Stimulated activated CD8-positive, alpha-beta memory T cell treated with anti-CD3 and anti-CD28 coated beads, Interleukin-4, amount 100 ng/mL, for 48 hours (primary cell): ENCODE measurements at places on chromosomes 4 and X.

- no peak for DNase-seq
These were observed 321.3 kb downstream of the TMA16 start for GRCh38 chr4:163815776-163816175.

GRCh38 chr4:16194214-16194613 is 32.1 kb downstream of the TAPT1 start:
- no peak for DNase-seq

DNA sequence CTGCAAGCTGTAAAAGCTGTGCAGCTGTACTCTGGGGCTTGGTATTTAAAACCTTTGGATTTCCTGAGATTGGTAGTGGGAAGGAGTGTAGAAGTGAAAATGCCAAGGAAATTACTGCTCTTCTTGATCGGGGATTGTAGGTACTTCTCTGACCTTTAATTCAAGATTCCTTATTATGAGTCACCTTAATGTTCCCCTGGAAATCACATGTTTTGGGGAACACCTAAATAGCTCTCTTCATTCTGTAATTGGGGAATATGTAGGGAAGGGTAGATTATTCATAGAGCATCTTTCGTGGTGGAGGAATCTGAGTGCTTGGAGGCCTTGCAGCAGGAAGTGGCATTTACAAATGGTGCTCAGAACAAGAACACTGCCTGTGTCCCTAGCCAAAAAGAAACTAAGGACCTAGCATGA is 137.8 kb downstream of the UCHL1 start:
- DNase-seq: no peak

- no peak for DNase-seq
These were observed 57.0 kb upstream of the RAP1GDS1 start for GRCh38 chr4:98204236-98204553.

DNA sequence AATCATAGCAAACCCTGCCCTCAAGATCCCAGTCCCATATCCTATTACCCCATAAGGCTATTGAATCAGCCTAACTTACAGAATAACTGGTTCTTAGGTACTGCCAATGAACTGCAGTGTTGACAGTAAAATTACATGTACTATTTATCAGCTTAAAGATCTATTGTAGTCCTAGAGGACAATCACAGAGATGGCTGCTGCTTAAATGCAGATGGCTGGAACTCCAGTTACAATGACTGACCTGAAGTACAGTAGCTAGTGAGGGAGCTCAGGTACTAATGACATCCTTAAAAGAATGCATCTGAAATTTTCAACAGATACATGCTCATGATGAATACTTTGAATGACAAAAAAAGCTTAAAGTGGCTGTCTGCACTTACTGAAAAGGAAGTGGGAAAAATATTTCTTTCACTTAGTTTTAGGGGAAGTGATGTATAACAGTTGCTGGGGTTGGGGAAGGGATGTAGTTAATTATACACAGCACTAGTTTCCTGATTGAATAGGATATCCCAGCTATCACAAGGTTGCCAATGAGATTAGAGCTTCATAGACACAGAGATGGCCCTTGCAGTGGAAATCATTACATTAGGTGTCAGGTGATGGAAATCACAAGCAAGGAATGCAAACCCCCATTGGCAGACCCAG is 42.0 kb downstream of the USP26 start:
- no peak for DNase-seq

DNA sequence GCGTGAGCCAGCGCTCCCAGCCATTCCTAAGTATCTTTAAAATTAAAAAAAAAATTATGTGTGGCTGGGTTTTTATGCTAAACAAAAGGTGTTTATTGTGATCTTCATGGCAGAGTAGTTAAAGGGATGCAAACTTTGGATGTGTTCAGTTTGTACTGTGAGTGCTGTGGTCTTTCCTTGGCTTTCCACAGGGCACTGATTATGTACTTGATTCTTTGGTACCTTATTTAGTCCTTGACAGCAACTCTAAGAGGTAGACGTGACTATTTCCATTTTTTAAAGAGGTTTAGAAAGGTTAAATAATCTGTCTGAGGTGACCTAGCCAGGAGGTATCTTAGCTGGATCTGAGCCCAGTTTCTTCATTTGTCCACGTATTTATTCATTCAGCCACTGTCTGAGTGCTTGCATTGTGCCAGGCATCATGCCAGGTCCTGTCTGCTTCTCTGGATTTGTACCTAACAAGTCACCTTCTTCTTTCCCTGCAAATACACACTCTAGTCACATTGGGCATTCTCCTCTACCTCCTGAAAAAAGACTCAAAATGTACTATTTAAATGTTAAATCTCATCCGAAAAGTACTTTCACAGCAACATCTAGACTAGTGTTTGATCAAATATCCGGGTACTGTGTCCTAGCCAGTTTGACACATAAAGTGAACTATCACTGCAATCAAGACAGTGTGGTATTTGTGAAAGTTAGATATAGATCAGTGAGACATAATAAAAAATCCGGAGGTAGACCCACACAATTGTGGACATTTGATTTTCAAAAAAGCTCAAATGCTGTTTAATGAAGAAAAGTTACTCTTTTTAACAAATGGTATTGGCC is 31.5 kb downstream of the WWC2 start:
- DNase-seq: no peak

DNA sequence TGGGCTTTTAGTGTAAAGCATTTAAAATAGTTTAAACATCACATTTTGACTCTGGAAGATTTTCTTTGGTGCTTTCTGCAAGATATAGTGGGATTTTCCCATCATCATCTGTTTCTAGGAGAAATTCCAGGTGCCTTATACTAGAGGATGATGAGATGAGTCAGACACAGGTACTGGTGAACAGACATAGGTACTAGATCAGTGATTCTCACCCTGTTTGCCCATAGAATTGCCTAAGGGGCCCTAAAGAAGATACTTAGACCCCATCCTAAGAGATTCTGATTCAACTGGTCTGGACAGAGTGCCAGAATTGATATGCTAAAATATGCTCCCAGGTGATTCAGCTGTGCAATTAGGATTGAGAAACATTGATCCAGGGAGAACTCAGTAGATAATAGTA is 9.7 kb downstream of the TSPAN7 start:
- no peak for DNase-seq

- no peak for DNase-seq
These were observed 10.5 kb downstream of the ACSL1 start for GRCh38 chr4:184815046-184815877.

- DNase-seq: peak; percentile 73
These were observed 34.0 kb upstream of the GRPEL1 start for GRCh38 chr4:7101692-7102515.

DNA sequence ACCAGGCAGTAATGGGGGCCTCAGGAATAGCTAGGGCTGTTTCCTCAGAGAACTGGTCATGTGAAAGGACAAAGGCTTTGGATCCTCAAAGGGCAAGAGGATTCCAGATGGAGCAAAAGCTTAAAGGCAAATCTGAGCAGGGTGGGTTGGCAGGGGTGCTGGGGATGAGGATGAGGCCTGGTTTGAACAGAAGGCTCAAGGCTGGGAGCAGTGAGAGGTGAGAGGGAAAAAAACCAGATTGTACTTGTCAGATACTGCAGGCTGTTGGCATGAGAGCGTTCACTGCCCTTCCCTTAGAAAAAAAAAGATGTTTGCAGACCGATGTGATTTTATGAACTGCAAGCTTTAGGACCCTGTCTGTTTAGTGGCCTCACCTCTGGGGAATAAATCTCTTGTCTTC is 75.3 kb upstream of the PLAC1 start:
- DNase-seq: no peak

GRCh38 chrX:104660092-104660491 is 94.1 kb downstream of the IL1RAPL2 start:
- DNase-seq: no peak

- DNase-seq: no peak
These were observed 184.7 kb upstream of the HCCS start for GRCh38 chrX:10926404-10926803.

- DNase-seq: peak; percentile 55
These were observed 16.8 kb upstream of the NAT8L start for GRCh38 chr4:2042204-2042946.

DNA sequence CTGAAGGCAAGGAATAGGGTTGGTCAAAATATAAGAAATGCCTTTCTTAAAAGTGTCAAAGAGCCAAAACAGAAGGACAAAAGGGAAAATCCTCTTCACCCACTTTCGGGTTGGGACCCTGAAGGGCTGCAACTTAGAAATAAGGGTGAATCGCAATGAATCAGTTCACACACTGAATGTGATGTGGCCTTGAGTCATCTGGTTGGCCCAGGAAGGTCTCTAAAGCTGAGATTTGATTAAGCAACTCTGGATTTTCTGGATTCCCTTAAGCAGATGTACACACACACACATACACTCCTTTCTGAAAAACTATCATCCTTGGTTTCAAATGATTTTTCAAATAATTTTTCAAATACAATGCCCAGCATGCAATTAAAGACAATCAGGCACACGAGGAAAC is 13.1 kb downstream of the TAB3 start:
- peak; percentile 30 for DNase-seq

GRCh38 chr4:3767570-3768288 is 1.5 kb downstream of the ADRA2C start:
- peak; percentile 28 for DNase-seq

GRCh38 chr4:150679018-150679764 is 97.2 kb downstream of the MAB21L2 start:
- no peak for DNase-seq

- peak; percentile 42 for DNase-seq
These were observed 98.2 kb upstream of the PRKX start for GRCh38 chrX:3811331-3812311.

DNA sequence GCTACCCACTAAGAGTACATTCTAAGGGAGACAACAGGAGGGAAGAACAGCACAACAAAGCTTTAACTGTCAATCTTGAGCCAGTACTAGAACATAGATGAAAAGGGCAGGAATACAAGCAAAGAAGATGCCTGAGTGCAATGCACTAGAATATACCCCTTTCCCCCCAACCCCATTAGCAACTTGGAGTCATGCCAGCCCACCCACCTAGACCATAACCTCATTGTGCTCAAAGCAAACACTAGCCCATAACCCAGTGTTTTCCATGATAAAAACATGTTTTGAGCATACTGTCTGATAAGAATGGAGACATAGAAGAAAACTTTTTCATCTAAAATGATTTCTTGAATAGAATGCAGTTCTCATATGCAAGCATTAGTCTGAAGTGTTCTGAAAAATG is 183.2 kb downstream of the RAP1GDS1 start:
- DNase-seq: no peak

DNA sequence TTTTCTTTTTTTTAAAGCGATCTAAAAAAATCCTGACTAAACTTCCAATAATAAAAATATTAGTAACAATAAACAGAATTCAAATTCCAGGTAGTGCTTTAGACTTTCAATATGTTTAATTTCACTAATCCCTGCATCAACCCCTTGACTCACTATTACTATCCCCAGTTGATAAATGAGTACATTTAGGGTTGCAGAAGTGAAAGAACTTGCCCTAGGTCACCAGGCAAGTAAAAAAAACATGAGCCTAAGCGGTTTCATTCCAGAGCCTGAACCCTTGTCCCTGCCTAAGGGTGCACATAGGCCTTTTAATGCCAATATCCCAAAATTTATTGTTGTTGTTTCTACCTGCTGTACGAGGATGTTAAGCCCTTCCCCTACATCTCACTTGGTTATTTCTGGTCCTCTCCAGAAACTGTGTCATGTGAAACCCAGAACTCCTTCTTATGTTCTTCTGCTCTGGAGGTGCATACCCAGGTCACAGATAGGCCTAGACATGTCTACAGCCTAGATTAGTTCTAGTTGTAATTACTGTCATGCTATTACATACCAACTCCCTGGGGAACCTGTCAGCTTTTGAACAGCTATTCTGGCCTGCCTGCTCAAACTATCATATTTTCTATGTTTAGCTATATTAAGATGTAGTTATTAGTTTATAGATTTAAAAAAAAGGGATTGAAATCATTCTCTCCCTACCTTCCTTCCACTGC is 244.5 kb upstream of the PITX2 start:
- DNase-seq: no peak

- no peak for DNase-seq
These were observed at the start of gene PRRG3 for GRCh38 chrX:151694661-151695582. Gene PRRG3, plus strand, starts transcription at chrX:151695458. Its CDS starts 3,357 bp downstream, at chrX:151698815.

- DNase-seq: no peak
These were observed 27.6 kb downstream of the ANKRD17 start for GRCh38 chr4:73230865-73231517.

DNA sequence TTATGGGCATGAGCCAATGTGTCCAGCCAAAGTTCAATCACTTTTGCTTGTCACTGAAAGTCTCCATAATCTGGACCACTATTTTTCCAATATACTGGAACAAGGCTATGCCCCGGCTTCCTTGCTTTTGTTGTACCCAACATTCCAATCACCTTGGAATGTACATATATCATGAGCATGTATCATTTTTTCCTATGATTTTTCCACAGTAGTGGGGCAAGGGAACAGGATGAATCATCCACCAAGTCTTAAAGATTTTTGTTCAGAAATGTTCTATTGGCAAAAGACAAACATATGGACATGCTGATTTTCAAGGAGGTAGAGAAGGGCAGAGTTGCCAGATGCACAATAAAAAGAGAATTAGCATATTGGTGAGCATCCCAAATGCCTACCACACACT is 548.1 kb upstream of the INTU start:
- no peak for DNase-seq

GRCh38 chr4:8185295-8185694 is 13.8 kb upstream of the SH3TC1 start:
- DNase-seq: no peak

- no peak for DNase-seq
These were observed 41.7 kb downstream of the FGFRL1 start for GRCh38 chr4:1053080-1053661.

DNA sequence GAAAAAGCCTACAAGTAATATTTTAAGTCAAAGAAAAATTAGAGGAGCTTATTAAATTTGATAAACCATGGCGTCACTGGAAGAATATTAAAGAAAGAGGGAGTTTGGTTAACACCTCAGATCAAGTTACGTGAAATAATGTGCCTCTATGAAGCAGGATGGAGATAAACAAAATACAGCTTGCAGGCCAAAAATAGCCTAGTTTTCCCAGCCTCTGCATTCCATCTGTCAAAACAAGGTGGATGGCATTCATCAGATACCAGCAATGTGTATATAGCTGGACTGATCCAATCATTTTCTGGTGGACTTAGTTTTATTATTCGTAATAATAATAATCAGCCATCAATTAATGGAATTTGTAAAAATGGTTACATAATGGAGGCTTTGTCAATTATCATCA is 230.7 kb downstream of the NR3C2 start:
- DNase-seq: no peak

DNA sequence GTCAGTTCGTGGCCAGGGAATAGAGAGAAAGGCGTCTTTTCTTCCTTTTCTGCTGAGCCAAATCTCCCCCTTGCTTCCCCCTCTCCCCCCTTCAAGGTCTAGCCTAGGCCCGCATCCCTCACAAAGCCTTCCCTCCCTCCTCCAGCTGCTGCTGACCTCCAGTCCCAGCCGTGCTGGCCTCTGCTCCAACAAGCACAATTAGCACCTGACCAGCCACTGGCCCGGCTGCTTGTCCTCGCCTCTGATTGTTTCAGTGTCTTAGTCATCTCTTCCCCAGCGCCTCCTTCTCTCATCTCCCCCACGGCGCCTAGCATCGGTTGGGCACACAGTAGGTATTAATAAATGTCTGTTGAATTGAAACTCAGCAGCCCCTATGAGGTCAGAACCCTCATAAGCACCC is 4.2 kb downstream of the ELF4 start:
- DNase-seq: no peak

- peak; percentile 54 for DNase-seq
These were observed 155.8 kb downstream of the ANTXR2 start for GRCh38 chr4:79917246-79917645.

- no peak for DNase-seq
These were observed 159.6 kb upstream of the WDR1 start for GRCh38 chr4:10276152-10276551.
